CD14-positive monocyte (primary cell): ENCODE measurements at places on chromosomes 2 and 18.

DNA sequence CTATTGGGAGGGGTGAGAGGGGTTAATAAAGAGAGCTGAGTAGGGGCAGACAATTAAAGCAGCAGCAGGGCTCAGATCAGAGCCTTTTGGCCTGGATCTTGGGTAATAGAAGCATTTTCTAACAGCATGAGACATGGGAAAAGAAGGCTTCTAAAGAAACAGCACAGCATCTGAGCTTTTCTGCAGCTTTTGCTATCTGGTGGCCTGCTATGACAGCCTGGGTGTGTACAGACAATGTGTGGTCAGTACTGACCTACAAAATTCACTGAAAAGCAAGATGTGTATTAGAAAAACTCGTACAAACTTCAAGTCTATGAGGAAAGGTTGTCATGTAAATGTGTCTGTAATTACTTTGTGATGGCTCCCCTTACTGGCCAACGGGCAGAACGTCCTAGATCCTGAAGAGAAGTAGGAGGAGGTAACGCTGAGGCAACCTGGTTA, 95.6 kb downstream of the GALNT3 start:
- DNase-seq = no peak

- no peak for DNase-seq
Measured at GRCh38 chr18:35477974-35478373, 19.8 kb downstream of the INO80C start.

DNA sequence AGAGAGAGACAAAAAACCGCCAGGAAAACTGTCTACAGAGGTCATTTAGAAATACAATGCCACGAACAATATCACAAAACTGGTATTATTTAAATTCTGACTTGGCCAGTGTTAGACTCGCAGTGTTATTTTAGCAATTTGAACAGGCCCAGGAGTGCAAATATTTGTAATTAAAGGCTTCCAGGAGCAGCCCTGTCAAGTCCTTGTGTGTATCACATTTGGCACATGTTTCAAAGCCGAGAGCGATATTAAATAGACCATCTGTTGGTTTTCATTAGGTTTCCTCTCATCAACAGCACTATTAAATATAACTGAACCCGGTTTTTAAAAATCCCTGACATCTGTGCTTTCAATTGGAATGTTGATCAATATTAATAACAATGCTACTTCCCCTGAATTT, 656.9 kb downstream of the TSN start:
- DNase-seq = no peak

DNA sequence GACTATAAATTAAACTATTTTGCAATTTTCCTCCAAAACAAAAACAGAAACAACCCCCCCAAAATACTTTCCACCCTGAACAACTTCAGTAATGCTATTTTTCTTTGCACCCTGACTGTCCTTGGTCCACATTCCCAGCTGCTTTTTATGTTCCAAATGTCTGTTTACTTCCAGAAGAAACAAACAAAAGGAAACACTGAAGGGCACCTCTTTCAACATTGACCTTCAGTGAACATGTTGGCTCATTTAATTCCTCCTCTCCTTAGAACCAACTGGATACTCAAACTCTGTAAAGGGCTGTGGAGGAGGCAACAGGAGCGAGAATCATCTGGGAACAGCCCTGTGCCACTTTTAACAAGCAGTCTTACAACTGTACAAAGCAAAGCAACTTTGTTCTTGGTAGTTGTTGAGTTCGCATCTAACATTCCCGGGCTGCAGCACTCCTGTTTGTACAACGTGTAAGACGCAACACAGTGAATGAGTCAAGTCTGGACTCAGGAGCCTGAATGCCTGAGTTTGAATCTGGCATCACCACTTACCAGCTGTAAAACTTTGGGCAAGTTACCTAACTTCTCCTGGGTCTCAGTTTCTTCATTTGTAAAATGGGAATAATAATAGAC, 111.4 kb upstream of the GATA6 start:
- DNase-seq = no peak

DNA sequence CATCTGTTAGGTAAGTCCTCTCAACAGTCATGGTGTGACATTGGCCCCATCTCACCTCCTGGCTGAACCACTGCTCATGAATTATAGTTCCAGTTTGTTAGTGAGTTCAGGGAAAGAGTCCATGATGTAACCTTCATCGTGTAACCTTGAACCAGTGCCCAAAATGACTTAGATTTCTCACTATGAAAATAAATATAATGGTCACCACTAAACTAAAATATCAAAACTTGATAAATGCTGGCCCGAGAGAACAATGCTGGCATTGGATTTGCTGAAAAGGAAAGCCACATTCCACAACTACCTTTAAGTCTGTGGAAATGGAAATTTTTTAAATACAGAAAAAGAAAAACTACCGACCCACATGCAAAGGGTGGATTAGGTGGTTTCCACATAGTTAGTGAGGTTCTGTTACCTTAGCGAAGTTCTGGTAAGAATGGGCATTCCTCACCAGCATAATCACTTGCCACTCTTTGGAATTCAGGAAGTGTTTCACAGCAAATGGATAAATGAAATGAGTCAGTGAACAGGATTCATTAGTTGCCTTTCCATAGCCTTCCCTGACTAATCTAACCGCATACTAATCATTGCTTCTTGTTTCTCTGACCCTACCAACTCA, 133.9 kb upstream of the CTAGE1 start:
- DNase-seq = no peak

DNA sequence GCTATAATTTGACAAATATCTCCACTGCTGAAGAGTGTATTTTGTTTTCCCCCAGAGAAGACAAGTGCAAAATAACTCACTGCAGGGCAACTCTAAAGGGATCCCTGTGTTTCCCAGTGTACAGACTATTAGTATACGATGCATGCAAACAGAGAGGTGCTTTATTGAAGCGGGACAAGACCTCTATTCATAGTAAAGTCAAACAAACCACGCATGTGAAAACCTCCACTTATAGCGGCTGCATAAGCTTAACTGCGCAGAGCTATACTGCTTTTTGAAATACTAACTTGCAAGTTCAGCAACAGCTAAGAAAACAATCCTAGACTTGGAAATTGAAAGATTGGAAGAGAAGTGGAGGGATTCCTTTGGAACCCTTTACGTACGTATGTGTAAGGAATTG, 15.6 kb downstream of the RNF144A start:
- DNase-seq = no peak

GRCh38 chr2:40028792-40029488, 249.9 kb upstream of the THUMPD2 start:
- peak; percentile 13 for DNase-seq

DNA sequence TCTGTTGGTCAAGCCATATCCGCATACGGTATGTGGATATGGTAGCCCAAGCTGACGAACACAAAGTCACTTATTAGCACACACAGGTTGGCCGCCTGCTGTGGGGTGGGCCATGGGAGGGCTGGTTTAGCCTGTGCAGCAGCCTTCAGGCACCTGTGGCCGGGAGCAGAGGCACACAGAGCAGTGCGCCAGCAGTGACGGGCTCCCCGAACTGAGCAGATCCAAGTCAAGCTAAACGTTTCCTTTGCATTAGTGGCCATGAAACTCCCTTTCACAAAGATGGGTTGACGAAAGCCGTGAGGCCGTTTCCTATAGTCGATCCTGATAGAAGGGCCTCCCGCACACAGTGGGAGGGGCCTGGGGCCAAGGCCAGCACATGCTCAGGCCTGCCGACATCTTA, 72.1 kb downstream of the TSHZ1 start:
- no peak for DNase-seq

- no peak for DNase-seq
Measured at GRCh38 chr2:195406886-195407603, 250.0 kb upstream of the SLC39A10 start.

GRCh38 chr2:54318821-54319220, 62.8 kb upstream of the TSPYL6 start:
- DNase-seq = no peak

GRCh38 chr2:8487461-8487932, 194.4 kb upstream of the ID2 start:
- no peak for DNase-seq

- DNase-seq = no peak
Measured at GRCh38 chr2:158904627-158905177, 63.7 kb upstream of the TANC1 start.

DNA sequence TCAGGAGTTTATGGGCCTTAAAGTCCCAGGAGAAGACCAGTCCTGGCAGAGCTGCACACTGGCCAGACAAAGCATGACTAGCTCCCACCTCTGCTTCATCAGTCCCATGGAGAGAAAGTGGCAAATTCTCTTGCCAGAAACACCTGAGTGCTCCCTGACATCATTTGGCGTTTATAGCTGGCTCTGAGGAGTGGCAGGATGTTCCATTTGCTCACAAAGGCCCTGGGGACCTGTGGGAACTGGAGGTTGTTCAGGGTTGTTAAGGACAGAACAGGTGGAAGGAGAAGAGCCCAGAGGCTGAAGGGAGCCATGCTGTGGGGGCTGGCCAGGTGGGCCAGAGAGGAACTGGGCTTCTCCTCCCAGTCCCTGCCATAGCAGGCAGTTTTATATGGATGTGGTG, 56.1 kb downstream of the RPL37A start:
- no peak for DNase-seq

DNA sequence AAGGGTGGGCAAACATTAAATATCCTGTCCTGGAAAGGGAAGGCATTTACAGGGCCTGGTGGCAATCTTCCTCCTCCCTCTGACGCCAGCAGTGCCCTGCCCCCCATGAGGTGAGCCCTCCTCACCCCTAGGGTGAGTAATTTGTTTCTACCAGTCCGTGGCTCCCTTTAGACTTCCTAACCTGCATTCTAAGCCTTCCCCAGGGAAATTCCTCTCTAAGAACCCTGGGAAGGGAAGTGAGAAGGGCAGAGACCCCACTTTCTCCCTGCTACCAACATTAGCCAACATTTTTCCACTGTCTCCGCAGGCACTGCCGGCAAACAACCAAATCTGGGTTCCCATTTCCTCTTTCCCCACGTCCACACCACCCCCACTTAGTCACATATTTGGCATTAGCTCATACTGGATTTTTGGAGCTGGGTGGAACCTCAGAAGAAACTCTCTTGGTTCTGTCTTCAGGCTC, 69.3 kb downstream of the NRP2 start:
- DNase-seq = peak; percentile 64

DNA sequence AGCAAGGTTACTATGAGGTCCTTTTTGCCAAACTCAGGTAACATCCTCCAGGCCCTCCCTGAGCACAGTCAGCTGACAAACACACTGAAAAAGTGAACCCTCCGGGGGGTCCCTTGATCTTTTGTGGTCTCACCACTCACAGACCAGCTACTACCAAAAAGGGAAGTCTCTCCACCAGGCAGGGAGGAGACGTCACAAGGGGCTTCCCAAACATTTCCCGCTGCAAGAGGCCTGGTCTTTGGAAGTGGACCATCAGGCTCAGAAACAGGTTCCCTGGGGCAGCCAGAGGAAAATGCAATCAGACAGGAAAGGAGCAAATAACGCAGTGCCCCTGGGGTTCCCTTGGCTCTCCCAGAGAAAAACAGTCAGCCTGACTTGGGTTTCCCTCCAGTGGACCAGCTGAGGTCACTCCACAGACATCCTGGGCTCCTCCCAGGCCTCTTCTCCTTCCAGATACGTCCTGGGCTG, 38.7 kb upstream of the POMC start:
- peak; percentile 28 for DNase-seq

GRCh38 chr2:164782323-164782722, 59.3 kb downstream of the COBLL1 start:
- DNase-seq = no peak

DNA sequence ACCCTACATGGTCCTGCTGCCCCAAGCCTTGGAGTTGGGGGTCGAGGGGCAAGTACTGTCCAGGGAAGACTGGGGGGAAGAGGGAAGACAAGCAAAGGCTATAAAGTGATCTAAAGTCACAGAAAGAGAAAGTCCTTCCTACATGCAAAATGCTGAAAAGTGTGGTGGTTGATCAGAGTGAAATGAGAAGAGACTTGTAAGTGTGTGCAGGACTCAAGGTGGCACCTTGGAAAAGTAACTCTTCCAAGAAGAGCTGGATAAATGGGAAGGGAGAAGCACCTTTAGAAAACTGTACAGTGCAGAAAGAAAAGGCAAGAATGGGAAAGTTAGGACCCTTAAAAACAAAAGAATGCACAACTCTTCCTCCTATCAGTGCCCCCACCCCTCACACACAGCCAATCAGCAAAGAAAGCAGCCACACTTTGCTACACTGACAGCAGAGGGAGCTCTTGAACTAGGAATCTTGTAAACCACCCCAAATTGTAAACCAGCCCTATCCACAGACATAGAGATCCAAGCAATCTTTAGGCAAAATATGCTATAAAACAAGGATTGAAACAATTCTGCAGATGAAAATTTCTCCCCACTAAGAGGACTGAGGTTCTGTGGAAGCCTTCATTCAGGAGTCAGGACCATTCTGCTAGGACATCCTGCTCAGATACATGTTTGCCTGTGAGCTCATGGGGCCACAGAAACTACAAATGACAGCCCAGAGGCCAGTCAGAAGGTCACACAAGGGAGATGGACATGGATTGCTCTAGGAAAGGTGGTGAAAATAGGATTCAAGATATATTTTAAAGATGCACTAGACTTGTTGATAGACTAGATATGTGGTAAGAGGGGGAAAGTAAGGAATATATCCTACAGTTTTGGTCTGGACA, 146.4 kb downstream of the FTCDNL1 start:
- DNase-seq = peak; percentile 69

- DNase-seq = no peak
Measured at GRCh38 chr18:22609642-22610041, 191.9 kb upstream of the CTAGE1 start.

DNA sequence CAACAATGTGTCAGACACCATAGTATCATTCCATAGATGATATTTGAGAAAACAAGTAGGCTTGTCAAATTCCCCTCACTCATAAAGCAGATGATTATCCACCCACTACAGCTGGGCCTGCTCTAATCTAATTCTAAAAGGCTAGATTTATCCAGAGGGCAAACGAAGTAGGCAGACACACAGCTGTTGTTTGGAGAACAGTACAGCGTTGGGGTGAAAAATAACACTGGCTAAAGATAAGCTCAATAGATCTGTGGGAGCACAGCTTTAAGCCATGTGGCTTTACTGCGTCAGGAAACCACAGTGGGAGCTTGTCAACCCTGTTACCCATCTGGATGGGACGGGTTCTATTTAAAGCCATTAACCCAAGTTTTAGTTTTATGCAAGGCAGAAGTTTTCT, 48.9 kb upstream of the COBLL1 start:
- DNase-seq = no peak

GRCh38 chr2:12430407-12431133, 286.2 kb upstream of the TRIB2 start:
- DNase-seq = peak; percentile 83

DNA sequence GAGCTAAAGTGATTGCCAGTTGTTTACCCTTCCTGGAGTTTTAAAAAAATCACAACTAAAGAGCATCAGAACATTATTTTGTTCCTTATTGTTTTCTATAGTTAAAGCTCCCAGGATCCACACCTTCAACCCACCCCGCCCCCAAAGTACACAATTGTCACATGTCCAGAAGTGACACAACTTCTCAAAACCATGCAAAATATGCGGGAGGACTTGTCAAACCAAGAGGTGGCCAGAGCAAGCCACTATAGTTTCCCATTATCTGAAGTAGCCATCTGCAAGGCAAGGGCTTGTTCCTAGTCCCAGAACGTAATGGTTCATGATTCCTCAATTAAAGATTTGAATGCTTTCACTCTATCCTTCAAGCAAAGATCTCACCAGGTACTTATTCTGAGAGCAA, 9.9 kb upstream of the INO80C start:
- DNase-seq = no peak

- no peak for DNase-seq
Measured at GRCh38 chr2:102484310-102485061, 11.5 kb downstream of the SLC9A4 start.

- DNase-seq = peak; percentile 30
Measured at GRCh38 chr18:6413579-6414117, 1.1 kb downstream of the L3MBTL4 start.

GRCh38 chr18:10067670-10068659, 154.1 kb downstream of the VAPA start:
- no peak for DNase-seq
